Kidney (tissue), 22 donors: ENCODE measurements at places on chromosomes 2 and 18. TPM values are rescaled to one million over a fixed set of nuclear protein-coding genes. Genes with fewer than 3 reads are reported as not detected.

CD8B2 gene
- 0.09 TPM for total RNA-seq

LBX2 gene
- 2.5 TPM for total RNA-seq

FHL2 gene
- 75.9 TPM for total RNA-seq

MLPH gene
- total RNA-seq, result 9.6 TPM

HK2 gene
- total RNA-seq, result 8.6 TPM

ZNF521 gene
- 18.0 TPM for total RNA-seq

GFPT1 gene
- total RNA-seq, result 43.1 TPM

LAMA1 gene
- 14.1 TPM for total RNA-seq

RAD51AP2 gene
- not detected for total RNA-seq

POTEC gene
- total RNA-seq, result not detected

SPRED2 gene
- 42.3 TPM for total RNA-seq

PRKAG3 gene
- total RNA-seq, result not detected

HRH4 gene
- not detected for total RNA-seq

ATOH8 gene
- total RNA-seq, result 11.2 TPM

ASIC4 gene
- not detected for total RNA-seq

PTCD3 gene
- 78.9 TPM for total RNA-seq

AQP12B gene
- total RNA-seq, result not detected

DYNAP gene
- not detected for total RNA-seq

DCDC2C gene
- total RNA-seq, result not detected

COLEC12 gene
- total RNA-seq, result 7.4 TPM

CAPN14 gene
- total RNA-seq, result 0.25 TPM

CCDC74B gene
- total RNA-seq, result 4.5 TPM

PCARE gene
- total RNA-seq, result not detected

RAB10 gene
- 122 TPM for total RNA-seq

RHOB gene
- total RNA-seq, result 487 TPM

HOXD11 gene
- 15.9 TPM for total RNA-seq

DSC2 gene
- total RNA-seq, result 19.8 TPM

IL1F10 gene
- total RNA-seq, result not detected

MROH2A gene
- not detected for total RNA-seq

UGT1A5 gene
- 2.1 TPM for total RNA-seq

VWA3B gene
- 0.35 TPM for total RNA-seq

PPP1R1C gene
- total RNA-seq, result 2.5 TPM

COBLL1 gene
- 205 TPM for total RNA-seq

RTP5 gene
- 0.13 TPM for total RNA-seq

ZNF804A gene
- 0.19 TPM for total RNA-seq

PLEK gene
- 17.3 TPM for total RNA-seq

KCNG3 gene
- 0.88 TPM for total RNA-seq

REG3A gene
- total RNA-seq, result not detected

CRYGC gene
- not detected for total RNA-seq

HJURP gene
- total RNA-seq, result 0.94 TPM

GCKR gene
- total RNA-seq, result 2.2 TPM

PDE1A gene
- total RNA-seq, result 70.5 TPM

MC4R gene
- 0.19 TPM for total RNA-seq

ANO7 gene
- 1.9 TPM for total RNA-seq

GALNT13 gene
- total RNA-seq, result 0.57 TPM

SPDYA gene
- 1.6 TPM for total RNA-seq

SRBD1 gene
- total RNA-seq, result 19.5 TPM

KHK gene
- 18.7 TPM for total RNA-seq

C2orf81 gene
- 11.6 TPM for total RNA-seq

RUFY4 gene
- 0.69 TPM for total RNA-seq

EFR3B gene
- total RNA-seq, result 1.1 TPM

FLACC1 gene
- total RNA-seq, result 3.7 TPM

GAREM1 gene
- 47.0 TPM for total RNA-seq

FOXI3 gene
- total RNA-seq, result not detected

CHRNA1 gene
- total RNA-seq, result not detected

SLC16A14 gene
- 6.6 TPM for total RNA-seq

TRMT61B gene
- 14.4 TPM for total RNA-seq

MATN3 gene
- total RNA-seq, result 5.0 TPM
